Kidney epithelial cell (primary cell): ENCODE measurements at places on chromosomes 5 and 9. TPM values are rescaled to one million over a fixed set of nuclear protein-coding genes. Genes with fewer than 3 reads are reported as not detected.

The NUP214 gene
- total RNA-seq: 30.5 and 31.8 TPM in 2 replicates

The IFNA21 gene
- not detected in 2 replicates for total RNA-seq

The SLC34A3 gene
- total RNA-seq: 0.25 TPM in 1 of 2 replicates, not detected in the other

The TLR4 gene
- total RNA-seq: 5.2 and 5.9 TPM in 2 replicates

The DOK3 gene
- total RNA-seq: 1.1 TPM in 2 replicates

The SLC34A1 gene
- not detected in 2 replicates for total RNA-seq

The IL3 gene
- total RNA-seq: not detected in 2 replicates

The CDKN2A gene
- 1.7 and 3.6 TPM in 2 replicates for total RNA-seq

The IFNB1 gene
- total RNA-seq: not detected in 2 replicates

The PCDHGA3 gene
- 2.4 and 2.6 TPM in 2 replicates for total RNA-seq

DNA sequence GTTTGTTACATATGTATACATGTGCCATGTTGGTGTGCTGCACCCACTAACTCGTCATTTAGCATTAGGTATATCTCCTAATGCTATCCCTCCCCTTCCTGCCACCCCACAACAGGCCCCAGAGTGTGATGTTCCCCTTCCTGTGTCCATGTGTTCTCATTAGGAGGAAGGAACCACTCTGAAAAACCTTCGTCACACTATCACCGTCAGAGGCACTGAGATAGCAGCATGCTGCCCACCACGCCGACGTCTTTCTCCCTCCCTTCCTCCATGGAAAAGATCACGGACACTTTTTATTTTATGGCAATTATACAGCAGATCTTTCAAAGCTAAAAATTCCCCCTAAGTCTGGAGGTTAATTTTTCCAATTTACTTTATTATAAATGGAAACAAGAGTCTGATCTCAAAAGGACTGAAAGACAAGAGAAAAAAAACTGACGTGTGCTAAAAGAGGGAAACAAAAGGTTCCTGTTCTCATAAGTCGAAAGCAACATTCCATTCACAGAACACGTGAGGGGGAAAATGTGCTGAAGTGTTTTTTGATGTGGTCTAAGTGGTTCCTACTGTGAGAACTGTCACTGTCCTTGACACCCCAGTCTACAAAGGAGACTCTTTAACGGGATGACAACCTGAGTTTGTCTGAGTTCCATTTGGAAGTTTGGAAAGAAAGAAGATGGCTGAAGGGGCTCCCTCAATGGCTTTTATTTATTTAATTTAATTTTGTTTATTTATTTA, 339.7 kb upstream of the IRX2 start:
- no peak for DNase-seq

GRCh38 chr5:135345956-135346731, 52.9 kb downstream of the MACROH2A1 start:
- no peak for DNase-seq

- DNase-seq: no peak
Measured at GRCh38 chr5:56587381-56588130, 227.8 kb upstream of the MAP3K1 start.

- DNase-seq: no peak
Measured at GRCh38 chr5:116546033-116546742, 28.4 kb downstream of the SEMA6A start.

DNA sequence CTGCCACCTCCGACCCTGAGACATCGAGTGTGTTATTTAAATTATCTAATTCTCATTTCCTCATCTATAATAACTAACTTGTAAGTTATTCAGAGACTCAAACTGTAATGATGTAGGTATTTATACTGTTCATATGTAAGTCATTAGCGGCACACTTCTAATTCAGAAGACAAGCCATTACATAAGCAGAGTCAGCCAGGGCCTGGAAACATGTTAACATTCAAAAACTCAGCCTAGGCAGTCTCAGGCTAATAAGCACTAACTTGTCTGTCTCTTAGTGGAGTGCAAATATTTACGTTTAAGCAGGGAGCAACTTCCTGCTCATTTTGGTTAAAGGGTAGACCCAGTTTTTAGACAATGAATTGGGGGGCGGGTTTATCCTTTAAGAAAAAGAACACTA, 598.4 kb downstream of the ACTL7B start:
- DNase-seq: no peak

GRCh38 chr9:105296877-105297287, 52.4 kb downstream of the SLC44A1 start:
- DNase-seq: peak; percentile 79

DNA sequence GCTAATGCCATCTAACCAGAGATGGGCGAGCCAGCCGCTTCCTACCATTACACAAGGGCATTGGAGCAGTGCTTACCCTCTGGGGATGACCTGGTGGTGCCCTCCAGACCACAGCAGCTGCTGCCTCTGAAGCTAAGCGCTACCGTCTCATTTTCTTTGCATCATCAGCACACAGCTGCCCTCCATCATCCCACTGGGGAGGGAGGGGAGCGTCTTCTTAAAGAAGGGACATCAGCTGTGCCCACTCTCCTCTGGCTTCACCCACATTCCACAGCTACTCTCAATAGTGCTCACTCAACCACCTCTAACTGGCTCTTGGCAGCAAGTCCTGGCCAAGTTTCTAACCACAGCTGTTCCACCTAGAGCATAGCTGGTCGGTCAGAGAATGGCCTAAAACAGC, 503.4 kb downstream of the NFIB start:
- DNase-seq: peak; percentile 44

DNA sequence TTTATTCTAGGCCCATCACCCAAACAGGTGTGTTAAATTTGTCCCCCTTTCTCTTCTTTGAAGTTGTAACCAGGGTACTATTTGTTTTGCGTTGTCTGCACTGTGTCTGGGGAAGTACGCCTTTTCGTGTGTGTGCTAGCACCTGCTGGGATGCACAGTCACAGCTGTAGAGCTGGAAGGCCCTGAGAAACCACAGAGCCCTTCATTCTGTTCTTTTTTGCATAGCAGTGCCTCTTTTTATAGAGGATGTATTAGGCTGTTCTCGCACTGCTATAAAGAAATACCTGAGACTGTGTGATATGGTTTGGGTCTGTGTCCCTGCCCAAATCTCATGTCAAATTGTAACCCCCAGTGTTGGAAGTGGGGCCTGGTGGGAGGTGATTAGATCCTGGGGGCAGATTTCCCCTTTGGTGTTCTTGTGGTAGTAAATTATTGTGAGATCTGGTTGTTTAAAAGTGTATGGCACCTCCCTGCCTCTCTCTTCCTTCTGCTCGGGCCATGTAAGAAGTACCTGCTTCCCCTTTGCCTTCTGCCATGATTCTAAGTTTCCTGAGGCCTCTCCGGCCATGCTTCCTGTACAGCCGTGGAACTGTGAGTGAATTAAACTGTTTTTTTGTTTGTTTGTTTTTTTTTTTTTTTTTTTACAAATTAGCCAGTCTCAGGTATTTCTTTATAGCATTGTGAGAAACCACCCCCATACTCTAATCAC, 14.0 kb downstream of the SEC61B start:
- DNase-seq: no peak

- no peak for DNase-seq
Measured at GRCh38 chr5:143037071-143037470, 266.9 kb downstream of the ARHGAP26 start.

GRCh38 chr9:109624896-109625295, 126.8 kb upstream of the PTPN3 start:
- no peak for DNase-seq

DNA sequence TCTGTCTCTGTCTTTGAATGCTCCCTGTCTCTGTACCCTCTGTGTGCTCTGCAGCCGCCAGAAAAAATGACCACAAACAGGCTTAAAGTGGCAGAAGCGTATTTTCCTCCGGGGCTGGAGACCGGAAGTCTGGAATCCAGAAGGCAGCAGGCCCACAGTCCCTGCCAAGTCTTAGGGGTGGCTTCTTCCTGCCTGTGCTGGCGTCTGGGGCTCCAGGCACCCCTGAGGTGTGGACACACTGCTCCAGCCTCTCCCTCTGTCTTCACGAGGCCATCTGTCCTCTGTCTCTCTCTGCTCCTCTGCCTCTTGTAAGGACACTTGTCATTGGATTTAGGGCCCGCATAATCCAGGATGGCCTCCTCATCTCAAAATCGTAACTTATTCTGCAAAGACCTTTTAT, 298.4 kb upstream of the IRX4 start:
- DNase-seq: no peak

- DNase-seq: peak; percentile 12
Measured at GRCh38 chr5:10663489-10664179, 97.4 kb downstream of the DAP start.

DNA sequence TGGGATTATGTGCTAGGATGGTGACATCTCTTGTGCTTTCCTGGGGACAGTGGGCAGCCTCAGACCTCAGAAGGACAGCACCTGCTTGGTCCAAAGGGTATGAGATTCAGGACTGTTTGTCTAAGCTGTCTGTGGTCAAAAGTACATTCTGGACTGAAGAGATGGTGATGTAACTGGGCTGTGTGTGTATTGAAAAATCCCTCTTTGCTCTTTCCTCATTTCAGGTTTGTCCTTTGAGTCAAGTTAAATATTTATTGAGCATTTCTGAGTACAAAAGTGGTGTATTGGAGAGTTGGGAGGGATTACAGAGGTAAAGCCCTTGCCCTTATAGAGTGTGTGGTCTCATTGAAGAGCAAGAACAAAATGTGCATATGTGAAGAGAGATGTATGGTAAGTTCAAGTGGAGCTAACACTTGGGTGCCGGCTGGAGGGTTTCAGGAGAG, 46.7 kb downstream of the RCL1 start:
- no peak for DNase-seq

DNA sequence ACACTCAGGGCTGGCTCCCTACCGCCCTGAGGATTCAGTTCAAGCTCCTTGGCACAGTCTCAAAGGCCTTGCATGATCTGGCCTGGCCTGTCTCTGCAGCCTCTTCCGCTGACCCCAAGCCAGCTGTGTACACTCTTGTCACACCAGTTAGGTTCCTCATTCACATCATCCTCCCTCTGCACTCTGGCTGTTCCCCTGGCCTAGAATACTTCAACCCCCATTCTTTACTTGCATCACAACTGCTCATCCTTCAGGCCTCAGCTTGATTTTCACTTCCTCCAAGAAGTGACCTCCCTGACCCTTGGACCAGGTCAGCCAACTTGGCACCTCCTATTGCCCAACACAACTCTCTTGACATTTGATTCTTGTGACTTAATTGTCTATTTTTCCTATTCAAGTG, 18.9 kb upstream of the PFDN1 start:
- DNase-seq: no peak

DNA sequence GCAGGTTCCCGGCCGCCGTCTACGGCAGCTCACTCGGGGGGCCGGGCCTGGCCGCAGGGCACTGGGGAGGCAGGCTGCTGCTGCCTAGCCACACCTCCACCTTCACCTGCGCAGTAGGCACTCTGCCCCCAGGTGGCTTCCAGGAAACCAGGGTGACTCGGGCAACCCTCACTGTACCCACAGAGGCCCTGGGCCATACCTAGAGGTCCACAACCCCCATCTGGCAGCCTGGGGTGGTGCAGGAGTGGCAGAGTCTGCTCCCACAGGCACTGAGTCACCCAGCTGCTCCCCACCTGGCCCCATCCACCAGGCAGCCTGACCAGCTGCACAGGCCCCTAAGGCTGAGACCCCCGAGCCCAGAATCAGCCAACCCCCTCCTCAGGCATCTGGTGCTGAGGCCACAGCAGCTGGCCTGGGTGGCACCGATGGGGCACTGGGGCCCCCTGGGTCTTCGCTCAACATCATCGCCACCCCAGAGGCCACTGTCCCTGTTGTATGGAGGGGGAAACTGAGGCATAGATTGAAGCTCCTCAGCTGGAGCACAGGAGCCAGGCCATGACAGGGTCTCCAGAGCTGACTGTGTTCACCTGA, 70.2 kb downstream of the KCNT1 start:
- no peak for DNase-seq

DNA sequence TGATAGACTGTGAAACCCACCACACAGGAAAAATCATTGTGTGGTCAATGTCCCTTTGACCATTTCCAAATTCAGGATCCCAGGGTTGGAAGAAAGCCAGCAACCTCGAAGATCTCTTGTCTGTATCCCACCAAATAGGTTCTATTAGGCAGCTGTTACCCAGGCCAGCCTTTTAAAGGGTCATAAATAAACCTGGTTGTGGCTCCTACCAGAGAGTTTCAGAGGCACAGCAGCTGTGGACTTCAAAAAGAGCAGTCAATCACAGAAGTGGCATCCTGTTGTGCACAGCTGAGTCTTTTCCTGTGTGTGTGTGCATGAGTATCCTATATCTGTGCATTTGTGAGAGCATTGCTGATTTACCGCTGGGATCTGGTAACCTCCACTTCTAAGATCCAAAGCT, 23.7 kb upstream of the OR2S2 start:
- DNase-seq: no peak

GRCh38 chr5:1946122-1946677, 63.5 kb upstream of the IRX4 start:
- DNase-seq: no peak

GRCh38 chr5:61085885-61086284, 76.4 kb downstream of the SMIM15 start:
- no peak for DNase-seq

DNA sequence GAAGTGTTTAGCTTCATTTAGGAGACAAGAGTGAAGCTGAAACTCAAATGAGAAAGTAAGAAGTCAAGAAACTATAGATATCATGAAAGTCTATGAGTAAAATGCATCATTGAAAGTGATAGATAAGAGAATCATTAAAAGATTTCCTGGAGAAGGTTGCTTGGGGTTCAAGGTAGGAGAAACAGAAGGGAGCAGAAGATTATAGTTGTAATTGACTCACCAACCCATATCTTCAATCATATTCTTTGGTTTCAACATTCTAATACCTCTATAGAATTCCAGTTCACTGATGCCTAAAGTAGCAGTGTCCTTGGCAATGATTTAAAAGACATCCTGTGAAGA, 365.7 kb upstream of the RIOK2 start:
- no peak for DNase-seq

DNA sequence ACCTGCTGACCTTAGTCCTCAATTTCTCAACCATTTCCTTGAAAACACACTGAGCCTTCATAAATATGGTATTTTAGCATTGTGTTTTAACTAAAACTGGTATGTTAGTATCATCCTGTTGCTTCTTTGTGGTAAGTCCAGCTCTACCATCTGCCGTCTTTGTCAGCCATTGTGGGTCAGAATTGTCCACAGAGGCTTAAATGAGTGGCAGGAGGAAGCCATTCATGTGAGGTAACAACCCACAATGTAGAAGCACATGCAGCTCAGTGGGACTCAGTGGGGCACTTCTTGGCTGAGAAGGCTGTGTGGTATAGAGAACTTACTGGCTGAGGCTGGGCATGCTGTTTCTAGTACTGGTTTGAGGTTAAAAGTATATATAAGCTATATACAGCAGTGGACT, 149.2 kb upstream of the NR3C1 start:
- DNase-seq: no peak

- DNase-seq: no peak
Measured at GRCh38 chr5:15160091-15160490, 288.5 kb upstream of the ANKH start.
